ENCODE measurements at places on chromosomes 5 and 9.

GRCh38 chr9:37026931-37027581, 7.0 kb downstream of the PAX5 start:
- no peak for DNase-seq

DNA sequence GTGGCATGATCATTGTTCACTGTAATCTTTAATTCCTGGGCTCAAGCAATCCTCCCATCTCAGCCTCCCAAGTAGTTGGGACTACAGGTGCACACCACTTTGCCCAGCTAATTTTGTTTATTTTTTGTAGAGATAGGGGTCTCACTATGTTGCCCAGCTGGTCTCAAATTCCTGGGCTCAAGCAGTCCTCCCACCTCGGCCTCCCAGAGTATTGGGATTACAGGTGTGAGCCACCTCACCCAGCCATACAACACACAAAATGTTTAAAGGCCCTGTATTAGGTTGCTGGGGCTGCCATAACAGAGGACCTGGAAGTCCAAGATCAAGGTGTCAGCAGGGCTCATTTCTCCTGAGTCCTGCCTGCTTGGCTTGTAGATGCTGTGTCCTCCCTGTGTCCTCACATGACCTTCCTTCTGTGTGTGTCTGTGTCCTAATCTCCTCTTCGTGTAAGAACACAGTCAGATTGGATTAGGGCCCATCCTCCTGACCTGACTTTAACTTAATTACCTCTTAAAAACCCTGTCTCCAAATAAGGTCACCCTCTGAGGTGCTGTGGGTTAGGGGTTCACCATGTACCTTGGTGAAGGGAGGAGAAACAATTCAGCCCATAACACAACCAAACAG, 5.4 kb downstream of the UBE2QL1 start:
- DNase-seq: no peak

DNA sequence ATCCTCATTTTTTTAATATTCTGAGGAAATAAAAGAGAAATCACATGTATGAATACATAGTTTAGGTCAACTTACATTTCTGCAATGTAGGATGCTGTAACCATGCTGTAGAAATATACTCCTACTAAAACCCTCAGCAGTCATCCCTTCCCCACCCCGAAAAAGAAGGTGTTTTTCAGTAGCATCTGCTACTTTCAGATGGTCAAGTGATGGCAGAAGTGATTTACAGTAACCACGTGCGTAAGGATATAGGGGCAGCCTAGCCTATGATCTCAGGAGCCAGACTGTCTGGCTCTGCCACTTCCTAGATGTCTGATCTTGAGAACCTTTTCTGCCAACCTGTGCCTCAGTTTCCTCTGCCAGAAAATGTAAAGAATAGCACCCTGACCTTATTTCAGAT, 26.0 kb upstream of the SYK start:
- DNase-seq: no peak

- peak; percentile 90 for DNase-seq
Observed at GRCh38 chr9:121735793-121736770, 84.6 kb downstream of the DAB2IP start.

- peak; percentile 76 for DNase-seq
Observed at GRCh38 chr9:92807757-92808725, 43.4 kb upstream of the BICD2 start.

- DNase-seq: no peak
Observed at GRCh38 chr9:27152405-27152718, 43.3 kb downstream of the TEK start.

DNA sequence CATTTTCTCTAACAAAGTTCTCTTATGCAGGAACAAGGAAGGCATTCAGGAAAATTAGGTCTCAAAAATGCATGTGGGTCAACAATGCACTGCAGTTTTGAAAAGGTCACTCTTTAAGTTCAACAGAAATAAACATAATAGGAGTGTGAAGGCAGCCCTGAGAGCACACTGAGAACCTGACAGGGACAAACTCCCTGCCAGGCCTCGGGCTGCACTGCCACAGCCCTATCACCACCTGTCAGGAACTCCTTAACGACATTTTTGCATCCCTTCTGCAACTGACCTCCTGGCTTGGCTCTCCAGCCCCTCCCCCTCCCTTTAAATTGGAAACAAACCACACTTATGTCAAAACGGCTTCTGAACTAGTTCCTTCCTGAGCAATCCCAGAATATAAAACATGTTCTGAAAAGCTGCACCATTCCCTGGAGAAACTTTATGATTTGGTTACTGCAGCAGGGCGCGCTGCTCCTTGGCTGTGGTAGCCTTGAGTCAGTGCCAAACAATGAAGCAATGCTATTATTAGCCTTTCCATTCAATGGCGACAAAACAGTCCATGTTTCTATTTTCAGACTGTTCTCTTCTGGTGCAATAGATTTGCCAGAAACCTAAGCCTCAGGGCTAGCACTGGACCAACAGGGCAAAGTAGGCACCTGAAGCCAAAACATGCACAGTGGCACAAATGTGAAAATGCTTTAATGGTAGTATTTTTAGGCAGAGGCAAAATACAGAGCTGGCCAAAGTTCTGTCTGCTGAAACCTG, 160.1 kb upstream of the ZNF608 start:
- DNase-seq: peak; percentile 85

DNA sequence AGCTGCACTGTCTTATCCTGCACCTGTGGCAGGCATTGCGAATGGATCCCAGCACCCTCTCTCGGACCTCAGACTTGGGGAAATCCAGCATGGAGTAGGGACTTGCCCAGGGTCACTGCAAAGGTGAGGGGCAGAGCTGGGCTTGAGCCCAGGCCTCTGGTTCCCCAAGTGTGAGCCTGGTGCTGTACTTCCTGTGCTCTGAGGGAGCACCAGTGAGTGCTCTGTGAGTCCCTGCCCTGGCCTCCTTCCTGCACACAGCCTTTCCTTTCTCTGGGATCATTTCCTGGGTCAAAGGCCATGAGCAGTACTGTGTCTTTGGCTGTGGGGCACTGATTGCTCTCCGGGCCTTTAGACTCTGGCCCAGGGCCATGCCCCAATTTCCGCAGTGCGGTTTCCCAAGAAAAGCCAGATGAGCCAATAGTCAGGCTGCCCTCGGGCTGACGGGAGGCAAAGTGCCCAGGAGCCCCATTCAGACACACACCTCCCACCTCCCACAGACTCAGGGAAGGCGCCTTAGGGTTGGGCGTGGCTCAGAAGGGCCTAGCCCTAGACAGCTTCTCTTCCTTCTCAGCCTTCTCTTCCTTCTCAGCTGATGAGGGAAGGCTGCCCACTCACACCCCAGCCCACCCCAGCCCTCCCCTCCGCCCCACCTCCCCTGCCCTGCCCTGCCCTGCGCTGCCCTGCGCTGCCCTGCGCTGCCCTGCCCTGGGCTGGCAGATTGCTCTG, 23.3 kb upstream of the TRIM14 start:
- peak; percentile 70 for DNase-seq

DNA sequence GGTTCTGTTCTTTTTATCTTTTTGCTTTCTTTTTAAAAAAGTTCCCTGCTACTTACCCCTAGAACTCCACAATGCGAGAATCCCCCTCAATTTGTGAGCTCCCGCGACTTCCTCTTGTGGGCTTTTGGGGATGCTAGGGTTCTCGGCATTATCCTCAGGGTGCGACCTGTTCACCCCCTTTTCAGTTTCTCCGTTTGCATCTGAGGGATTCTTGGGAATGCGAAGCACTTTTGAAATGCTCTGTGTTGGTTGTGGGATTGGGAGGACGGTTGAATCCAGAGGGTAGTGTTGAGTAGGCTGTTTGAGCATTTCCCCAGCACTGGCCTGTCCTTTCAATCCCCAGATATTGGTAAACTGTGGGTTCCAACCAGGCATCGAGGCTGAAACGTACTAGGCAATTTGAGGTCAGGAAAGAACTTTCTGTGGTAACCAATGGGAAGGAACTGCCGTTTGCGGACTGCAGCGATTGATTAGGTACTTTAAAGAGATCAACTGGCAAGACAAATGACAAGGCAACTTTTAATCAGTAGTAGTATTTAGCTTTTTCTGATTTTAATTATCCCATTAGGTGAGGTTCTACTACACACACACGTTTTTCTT, 415 bp downstream of the XRCC4 start:
- DNase-seq: no peak

GRCh38 chr5:77360973-77361372, 131.1 kb downstream of the WDR41 start:
- DNase-seq: no peak

DNA sequence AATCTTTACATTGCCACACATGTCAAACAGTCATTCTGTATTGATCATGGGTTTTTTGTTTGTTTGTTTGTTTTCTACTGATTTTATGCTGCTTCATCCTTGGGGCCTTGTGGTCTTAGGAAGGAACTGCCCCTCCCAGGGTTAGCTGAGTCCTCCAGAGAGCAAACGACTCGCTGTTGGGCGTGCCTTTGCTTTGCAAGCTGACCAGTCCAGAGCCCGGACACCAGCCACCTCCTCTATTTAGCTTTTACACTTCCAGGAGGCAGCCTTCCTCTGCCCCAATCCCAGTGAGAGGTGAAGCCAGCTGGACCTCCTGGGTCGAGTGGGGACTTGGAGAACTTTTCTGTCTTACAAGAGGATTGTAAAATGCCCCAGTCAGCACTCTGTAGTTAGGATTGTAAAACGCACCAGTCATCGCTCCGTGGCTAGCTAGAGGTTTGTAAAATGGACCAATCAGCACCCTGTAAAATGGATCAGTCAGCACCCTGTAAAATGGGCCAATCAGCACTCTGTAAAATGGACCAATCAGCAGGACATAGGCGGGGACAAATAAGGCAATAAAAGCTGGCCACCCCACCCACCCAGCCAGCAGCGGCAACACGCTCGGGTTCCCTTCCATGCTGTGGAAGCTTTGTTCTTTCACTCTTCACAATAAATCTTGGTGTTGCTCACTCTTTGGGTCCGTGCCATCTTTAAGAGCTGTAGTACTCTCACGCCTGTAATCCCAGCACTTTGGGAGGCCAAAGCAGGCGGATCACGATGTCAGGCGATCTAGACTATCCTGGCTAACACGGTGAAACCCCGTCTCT, 154.4 kb downstream of the ERCC6L2 start:
- DNase-seq: no peak

DNA sequence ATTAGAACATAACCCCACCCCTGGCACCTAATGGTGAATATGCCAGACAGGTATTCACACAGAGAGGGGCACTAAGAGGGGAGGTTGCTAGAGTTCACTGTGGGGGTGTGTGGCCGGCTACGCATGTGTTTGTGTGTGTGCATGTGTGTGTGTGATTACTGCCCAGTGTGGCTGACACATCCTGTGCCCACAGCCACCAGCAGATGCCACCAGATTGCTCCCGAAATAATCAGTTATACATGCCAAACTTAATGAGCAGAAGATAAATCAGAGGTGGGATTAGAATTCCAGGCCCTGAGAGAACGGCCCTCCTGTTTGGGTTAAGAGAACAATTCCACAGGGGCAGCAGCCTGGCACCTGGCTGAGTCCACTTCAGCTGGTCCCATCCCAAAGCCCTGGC, 91.8 kb upstream of the TBCA start:
- no peak for DNase-seq

DNA sequence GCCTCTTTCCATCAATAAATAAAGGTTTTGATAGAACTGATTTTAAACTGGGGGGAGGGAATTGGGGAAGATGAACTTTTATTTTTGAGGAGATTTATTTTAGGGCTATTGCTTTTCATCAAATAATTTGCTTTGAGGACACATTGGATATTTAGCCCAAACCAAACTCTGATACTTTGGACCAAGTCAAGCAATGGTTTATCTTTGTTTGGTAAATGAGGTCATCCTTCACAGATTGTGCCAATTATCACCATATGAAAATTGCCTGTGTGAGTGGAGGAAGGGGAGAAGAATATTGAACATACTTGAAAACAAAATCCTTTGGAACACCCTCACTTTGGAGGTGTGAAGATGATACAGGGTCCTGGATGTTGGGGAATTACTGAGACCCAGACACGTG, 176.9 kb upstream of the CD180 start:
- no peak for DNase-seq

GRCh38 chr5:110258460-110259216, 467.8 kb downstream of the TMEM232 start:
- peak; percentile 32 for DNase-seq

- DNase-seq: no peak
Observed at GRCh38 chr9:88835038-88835466, 156.2 kb upstream of the S1PR3 start.

- no peak for DNase-seq
Observed at GRCh38 chr9:33714989-33715388, 80.4 kb upstream of the PRSS3 start.

- no peak for DNase-seq
Observed at GRCh38 chr9:134286471-134287245, 39.6 kb upstream of the RXRA start.

- DNase-seq: no peak
Observed at GRCh38 chr9:78626971-78627370, 330.0 kb downstream of the PSAT1 start.

- no peak for DNase-seq
Observed at GRCh38 chr5:137278476-137278875, 220.7 kb downstream of the SPOCK1 start.

DNA sequence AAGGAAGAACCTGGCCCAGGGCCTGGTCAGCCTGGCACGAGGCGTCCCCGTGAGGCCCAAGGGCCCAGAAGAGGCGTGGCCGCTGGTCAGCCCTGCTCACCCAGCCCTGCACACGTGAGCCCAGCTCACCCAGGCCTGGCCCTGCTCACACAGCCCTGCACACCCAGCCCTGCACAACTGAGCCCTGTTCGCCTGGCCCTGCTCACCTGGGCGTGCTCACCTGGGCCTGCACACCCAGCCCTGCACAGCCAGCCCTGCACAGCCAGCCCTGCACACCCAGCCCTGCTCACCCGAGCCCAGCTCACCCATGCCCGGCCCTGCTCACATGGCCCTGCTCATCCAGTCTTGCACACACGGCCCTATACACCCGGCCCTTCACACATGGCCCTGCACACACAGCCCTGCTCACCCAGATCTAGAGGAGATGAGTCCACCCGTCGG, 2.1 kb downstream of the ZDHHC11 start:
- peak; percentile 69 for DNase-seq

DNA sequence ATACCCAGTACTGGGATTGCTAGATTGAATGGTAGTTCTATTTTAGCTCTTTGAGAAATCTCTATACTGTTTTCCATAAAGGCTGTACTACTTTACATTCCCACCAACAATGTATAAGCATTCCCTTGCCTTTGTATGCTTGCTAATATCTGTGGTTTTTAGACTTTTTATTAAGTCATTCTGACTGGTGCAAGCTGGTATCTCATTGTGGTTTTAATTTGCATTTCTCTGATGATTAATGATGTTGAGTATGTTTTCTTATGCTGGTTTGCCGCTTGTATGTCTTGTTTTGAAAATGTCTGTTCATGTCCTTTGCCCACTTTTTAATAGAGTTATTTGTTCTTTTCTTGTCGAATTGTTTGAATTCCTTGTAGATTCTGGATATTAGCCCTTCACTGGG, 512.7 kb upstream of the PAPPA start:
- DNase-seq: no peak

- DNase-seq: no peak
Observed at GRCh38 chr5:71887680-71888079, 168.6 kb downstream of the CARTPT start.

- no peak for DNase-seq
Observed at GRCh38 chr5:147635882-147636728, 126.2 kb upstream of the DPYSL3 start.

- no peak for DNase-seq
Observed at GRCh38 chr9:37617832-37618231, 25.4 kb upstream of the TOMM5 start.

All from left lung (tissue), 14 donors.